Thyroid gland (tissue), 4 donors: ENCODE measurements at places on chromosomes 2 and 18. TPM values are rescaled to one million over a fixed set of nuclear protein-coding genes. Genes with fewer than 3 reads are reported as not detected.

STRADB gene
- 30.8 TPM for total RNA-seq

TOGARAM2 gene
- total RNA-seq, result 0.40 TPM

SPOPL gene
- 21.2 TPM for total RNA-seq

- DNase-seq, result no peak
Observed at GRCh38 chr18:48470484-48471180, 61.4 kb upstream of the ZBTB7C start.

DNA sequence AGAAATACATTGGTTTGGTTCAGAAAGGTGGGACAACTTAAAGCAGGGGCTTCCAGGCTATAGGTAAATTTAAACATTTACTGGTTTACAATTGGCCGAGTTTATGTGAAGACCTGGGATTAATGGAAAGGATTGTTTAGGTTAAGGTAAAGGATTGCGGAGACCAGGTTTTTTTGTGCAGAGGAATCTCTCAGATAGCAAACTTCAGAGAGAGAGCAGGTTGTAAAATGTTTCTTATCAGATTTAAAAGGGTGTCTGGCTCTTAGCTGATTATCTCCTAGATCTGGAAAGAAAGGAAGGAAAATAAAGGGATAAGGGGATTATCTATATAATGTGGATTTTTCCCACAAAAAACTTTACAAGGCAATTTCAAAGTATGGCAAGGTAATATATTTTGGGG lies 101.3 kb downstream of the LCLAT1 start:
- no peak for DNase-seq

GRCh38 chr2:150234787-150235446 lies 252.6 kb downstream of the RND3 start:
- no peak for DNase-seq

- DNase-seq, result peak; percentile 56
Observed at GRCh38 chr2:222427646-222428301, 3.4 kb downstream of the SGPP2 start.

DNA sequence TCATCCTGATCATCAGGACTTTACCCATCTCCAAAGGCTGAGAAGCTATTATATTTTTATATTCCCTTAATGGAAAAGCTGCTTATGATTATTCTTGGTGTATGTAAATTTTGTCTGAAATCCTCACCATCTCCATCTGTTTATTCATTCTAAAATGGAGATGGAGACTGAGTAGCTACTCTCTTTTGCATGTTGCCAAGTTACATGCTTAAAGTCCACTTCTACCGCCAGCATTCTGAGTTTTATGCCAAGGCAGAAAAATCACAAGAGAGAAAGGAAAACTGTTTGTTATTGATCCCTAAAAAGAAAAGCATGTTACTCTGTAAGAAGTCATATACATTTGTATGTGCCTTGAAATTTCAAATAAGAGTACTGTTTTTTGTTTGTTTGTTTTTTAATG lies 94.4 kb upstream of the NOSTRIN start:
- DNase-seq, result no peak

- DNase-seq, result no peak
Observed at GRCh38 chr2:219254590-219255201, 978 bp upstream of the TUBA4A start.
